ENCODE measurements at places on chromosomes 7 and 10.

DNA sequence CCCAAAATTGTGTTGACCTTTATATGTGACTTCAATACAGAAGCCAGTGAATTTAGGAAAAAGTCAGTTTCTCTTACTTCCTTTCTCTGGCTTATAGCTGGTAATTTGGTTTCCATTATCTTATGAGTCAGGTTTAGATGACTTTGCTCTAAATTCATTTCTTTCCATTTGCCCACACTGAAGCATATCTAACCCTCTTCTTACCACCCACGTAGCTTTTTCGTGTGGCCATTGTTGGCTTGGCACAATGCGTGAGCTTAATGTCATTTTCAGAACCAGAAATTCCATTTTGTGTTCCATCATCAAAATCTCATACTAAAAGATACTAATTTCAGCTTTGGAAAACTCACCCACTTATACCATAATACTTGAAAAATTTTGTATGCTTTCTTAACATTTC, 271.2 kb downstream of the INHBA start:
- peak; percentile 63 for DNase-seq

GRCh38 chr7:20141666-20142065, 75.5 kb downstream of the MACC1 start:
- DNase-seq = no peak

DNA sequence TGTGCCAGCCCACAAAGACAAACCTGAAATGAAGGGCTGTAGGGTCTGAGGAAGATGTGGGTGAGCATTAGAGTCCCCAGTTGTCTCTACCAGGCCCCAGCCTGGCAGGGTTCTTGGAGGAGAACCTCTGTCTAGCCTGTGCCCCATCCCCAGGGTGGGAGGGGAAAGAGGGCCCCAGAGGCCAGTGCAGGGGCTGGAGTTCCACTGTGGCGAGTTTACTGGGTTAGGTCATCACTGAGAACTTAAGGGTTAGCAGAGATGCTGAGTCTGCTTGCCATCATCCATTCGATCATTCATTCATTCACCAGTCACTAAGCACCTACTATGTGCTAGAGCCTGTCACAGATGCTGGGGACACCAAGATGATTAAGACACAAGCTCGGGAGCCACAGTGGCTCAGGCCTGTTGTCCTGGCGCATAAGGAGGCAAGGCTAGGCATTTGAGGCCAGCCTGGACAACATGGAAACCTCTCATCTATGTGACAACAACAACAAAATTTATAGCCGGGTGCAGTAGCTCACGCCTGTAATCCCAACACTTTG, 2.6 kb downstream of the ANKRD2 start:
- DNase-seq = no peak

GRCh38 chr7:101999393-101999792, 182.0 kb downstream of the CUX1 start:
- DNase-seq = no peak

GRCh38 chr10:62430881-62431280, 56.7 kb downstream of the ZNF365 start:
- DNase-seq = no peak

- DNase-seq = no peak
These were observed 163.0 kb downstream of the DNAJB6 start for GRCh38 chr7:157499835-157500153.

DNA sequence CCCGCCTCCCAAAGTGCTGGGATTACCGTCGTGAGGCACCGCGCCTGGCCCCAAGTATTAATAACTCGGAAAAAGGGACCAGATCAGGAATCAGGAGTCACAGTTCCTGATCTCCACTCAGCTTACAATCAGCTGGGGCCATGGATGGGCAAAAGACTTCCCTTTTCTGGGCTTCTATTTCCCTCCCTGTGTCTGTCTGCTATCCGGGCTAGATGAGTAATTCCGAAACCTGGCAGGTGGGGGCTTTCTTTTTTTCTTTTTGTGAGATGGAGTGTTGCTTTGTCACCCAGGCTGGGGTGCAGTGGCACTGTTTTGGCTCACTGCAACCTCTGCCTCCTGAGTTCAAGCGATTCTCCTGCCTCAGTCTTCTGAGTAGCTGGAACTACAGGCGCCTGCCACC, 11.6 kb downstream of the RPS24 start:
- no peak for DNase-seq

DNA sequence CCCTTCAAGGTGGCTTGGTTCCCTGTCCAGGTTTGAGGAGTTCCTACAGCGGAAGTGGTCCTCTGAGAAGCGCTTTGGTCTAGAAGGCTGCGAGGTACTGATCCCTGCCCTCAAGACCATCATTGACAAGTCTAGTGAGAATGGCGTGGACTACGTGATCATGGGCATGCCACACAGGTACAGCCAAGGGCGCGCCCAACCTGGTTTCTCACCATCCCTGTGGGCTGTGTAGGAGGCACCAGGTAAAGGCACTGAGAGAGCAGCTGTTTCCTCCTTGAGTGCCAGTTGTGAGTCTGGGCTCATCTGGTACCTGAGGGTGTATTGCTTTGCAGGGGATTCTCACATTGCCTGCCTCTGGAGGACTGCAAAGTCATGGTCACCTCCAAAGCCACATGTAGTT, 68.0 kb downstream of the OGDH start:
- no peak for DNase-seq

DNA sequence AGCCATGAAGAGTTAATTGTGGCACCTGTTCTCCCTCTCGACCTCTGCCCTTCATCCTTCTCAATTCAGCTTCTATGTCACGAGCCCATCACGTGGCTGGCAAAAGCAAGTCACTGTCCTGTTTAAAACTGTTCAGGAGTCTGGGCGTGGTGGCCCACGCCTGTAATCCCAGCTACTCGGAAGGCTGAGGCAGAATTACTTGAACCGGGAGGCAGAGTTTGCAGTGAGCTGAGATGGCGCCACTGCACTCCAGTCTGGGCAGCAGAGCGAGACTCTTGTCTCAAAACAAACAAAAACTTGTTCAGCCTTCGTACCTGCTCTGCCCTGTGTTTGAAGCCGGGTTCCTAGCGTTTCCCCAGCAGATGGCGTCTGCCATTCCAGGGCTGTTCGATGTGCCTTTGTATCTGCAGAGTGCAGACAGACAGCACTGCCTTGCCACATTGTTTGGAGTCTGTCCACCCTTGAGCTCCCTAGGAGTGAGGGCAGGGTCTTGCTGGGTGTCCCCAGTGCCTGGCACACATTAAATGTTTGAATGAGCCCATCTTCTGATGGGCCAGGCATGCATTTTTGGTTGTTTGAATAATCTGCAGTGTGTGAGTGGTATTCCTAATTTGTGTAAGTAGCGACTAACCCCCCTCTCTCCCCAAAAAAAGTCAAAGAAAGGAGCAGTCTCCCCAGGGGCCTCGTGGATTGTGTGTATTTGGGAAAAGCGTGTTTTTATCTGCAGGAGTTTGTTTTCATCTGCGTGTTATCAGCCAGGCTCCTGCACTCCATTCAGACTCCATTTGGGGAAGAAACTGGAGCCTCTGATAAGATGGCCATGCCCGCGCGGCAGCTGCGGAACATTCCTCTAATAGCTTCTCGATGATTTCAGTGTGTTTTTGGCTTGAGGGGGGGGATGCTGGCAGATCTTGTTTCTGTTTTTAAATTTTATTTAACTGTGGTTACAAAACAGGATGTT, 61.2 kb downstream of the DNAJB6 start:
- peak; percentile 44 for DNase-seq

GRCh38 chr7:131507592-131508331, 48.7 kb downstream of the PODXL start:
- peak; percentile 88 for DNase-seq

DNA sequence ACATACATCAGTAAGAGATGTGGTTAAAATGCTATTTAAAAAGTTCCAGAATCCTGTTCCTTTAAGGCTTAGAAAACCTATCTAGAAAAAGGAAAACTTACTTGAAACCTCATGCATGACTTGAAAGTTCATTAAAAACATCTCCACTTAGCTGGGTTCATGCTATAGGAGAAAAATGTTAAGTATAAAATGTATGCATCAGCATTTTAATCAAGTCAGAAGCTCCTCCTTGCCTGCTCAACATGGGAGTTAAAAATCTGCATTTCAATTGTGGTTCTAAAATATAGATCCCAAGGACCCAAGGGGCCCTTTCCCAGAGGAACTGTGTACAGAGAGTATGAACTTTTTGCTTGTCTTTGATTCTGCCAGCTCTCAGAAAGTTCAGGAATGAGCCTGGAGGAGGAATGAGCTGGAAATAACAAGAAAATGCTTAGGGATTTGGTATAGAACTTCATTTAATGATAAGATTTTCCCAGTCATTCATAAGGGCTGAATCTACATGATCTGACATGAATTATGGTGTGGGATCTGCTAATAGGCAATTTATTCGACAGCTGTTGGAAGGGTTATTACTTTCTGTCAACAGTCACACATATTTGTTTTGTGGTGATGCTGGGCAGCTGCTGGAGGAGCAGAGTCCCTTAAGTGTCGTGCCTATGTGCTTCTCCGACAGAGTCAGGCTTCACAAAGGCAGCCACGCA, 85.6 kb upstream of the MTPN start:
- no peak for DNase-seq

DNA sequence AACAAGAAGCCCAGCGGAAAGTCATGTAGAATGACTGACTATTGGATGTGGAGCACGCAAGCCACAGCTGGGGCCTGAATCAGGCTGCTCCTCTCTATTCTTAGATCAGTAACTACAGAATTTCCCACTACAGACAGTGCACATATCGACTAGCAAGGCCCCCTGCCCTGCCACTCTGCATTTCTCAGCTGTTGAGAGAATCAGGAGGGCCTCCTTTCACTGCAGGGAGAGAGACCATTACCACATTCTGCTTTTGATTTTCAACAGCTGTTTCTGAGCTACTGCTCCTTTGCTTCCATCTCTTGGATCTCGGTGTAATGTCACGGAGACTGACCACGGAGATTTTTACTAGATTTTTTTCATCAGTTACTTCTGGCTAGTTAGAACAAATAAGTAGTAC, 73.8 kb downstream of the PON1 start:
- no peak for DNase-seq

DNA sequence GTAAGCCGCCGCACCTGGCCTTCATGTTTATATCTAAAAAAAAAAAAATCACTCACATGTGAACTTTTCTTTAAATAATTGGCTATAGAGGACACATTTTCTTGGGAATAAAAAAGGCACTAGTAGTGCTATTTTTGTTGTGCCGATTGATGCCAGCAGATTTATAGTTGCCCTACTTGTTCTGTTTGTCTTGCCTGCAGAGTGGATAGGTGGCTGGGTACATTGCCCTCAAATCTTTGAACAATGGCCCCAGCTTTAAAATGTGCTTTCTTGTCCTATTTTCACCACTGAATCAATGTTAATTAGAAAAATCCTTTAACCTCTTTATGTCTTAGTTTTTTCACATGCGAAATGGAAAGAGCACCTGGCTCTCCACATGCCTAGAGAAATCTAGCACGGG, 30.1 kb upstream of the ZNRF2 start:
- no peak for DNase-seq

DNA sequence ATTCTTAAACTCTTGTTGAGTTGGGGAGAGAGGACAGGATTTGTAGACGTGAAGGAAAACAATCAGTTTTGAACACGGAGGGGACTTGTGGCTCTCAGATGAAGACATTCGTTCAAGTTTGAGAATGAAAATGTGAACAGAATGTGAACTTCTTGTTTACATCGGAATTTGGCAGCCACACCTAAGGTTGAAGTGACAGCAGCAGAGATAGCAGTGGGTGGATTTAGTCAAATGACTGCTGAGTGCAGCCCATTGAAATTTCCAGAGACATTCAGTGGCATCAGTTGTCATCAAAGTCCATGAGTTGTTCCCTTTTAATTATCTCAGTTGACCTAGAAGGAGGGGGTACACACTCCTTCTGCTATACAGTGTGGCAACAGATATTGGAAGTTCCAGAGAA, 280.0 kb downstream of the SEMA3D start:
- no peak for DNase-seq

GRCh38 chr7:80145780-80146422, 11.3 kb downstream of the GNAI1 start:
- DNase-seq = peak; percentile 50

DNA sequence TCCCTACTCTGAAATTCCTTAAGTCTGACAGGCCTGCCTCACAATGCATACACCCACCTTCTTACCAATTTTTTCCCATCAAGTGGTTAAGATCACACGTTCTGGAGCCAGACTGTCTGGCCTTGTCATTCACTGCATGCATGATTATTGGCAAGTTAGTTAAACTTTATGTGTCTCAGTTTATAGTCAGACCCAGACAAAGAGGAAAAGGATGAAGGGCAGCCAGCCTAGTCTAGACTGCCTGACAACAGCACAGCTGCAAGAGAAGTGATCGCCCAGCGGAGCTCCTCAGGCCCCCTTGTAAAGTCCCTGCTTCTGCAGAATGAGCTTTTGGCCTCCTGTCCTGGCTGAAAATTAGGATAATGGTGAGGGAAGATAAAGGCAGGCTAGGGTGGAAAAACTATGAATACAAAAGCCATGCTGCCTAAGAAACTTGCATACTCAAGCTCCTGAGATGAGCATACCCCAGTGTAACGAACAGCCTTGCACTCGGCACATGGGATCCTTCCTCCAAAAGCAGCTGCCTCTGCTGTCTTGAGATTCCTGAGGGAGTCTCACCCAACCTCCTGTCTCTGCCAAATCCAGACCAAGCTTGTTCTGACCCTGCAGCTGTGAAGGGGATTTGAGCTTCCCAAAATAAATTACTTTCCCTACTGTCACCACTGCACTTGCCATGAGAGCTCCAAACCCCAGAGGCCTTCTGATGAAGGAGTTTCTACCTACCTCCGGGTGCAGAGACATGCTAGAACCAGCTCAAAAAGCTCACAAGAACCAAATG, 26.7 kb upstream of the MRLN start:
- DNase-seq = no peak

DNA sequence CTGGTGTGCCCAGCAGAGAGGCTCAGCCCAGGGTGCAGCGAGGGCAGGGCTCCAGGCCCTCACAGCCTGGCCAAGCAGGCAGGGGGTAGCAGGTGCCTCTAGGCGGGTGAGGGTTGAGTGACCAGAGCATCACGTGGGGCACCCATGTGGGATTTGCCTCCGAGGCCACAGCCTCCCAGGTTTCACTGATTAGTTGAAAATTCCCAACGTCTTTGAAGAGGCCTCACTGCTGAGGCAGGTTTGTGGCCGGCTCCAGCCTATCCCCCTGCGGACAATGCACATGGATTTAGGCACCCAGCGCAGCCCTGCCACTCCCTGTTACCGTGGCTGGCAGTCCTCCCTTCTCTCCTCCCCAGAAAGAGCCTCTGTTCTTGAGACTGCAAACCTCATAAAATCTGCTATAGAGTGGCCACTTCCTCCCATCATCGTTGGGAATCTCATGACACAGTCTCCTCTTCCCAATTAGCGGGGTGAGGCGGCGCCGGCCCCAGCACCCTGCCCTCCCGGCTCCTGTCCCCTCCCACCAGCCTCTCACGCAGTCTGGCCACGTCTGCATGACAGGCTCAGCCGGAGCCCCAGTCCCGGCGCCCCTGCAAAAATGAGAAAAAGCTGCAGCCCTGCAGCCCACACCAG, 10.8 kb downstream of the MYL10 start:
- DNase-seq = peak; percentile 56

- no peak for DNase-seq
These were observed 260.7 kb downstream of the BMPER start for GRCh38 chr7:34165927-34166550.

Data from Daoy (cell line).